ENCODE measurements at places on chromosomes 4 and X. TPM values are rescaled to one million over a fixed set of nuclear protein-coding genes. Genes with fewer than 3 reads are reported as not detected.

CCSER1 gene
- total RNA-seq, result under 0.01 TPM

JCHAIN gene
- total RNA-seq, result 0.12 TPM

CXCL3 gene
- total RNA-seq, result 0.26 TPM

CXCL10 gene
- total RNA-seq, result not detected

IL13RA1 gene
- total RNA-seq, result 93.0 TPM

AFM gene
- total RNA-seq, result not detected

HPSE gene
- total RNA-seq, result 0.62 TPM

GPRIN3 gene
- total RNA-seq, result 0.19 TPM

CITED1 gene
- not detected for total RNA-seq

SLC34A2 gene
- total RNA-seq, result not detected

PPA2 gene
- 62.5 TPM for total RNA-seq

PGAM4 gene
- not detected for total RNA-seq

ARHGEF38 gene
- not detected for total RNA-seq

SULT1E1 gene
- total RNA-seq, result 12.0 TPM

ADAMTS3 gene
- 11.1 TPM for total RNA-seq

HEPH gene
- total RNA-seq, result 124 TPM

RNF212 gene
- total RNA-seq, result 0.53 TPM

ARR3 gene
- not detected for total RNA-seq

IL1RAPL2 gene
- not detected for total RNA-seq

CNGA1 gene
- under 0.01 TPM for total RNA-seq

CACNA1F gene
- not detected for total RNA-seq

CSAG2 gene
- not detected for total RNA-seq

GAB3 gene
- total RNA-seq, result 4.1 TPM

PDGFC gene
- total RNA-seq, result 15.6 TPM

TSPYL2 gene
- 35.7 TPM for total RNA-seq

PPP4R3C gene
- not detected for total RNA-seq

TECRL gene
- not detected for total RNA-seq

CRMP1 gene
- total RNA-seq, result 0.06 TPM

TMSB15A gene
- total RNA-seq, result 6.3 TPM

ARX gene
- not detected for total RNA-seq

TSPAN6 gene
- 16.8 TPM for total RNA-seq

ZNF157 gene
- total RNA-seq, result 0.12 TPM

GPR50 gene
- total RNA-seq, result not detected

TBX22 gene
- total RNA-seq, result not detected

RHOXF1 gene
- not detected for total RNA-seq

DOK7 gene
- 0.19 TPM for total RNA-seq

Data from aortic smooth muscle cell (primary cell).